ENCODE measurements at places on chromosomes 7 and 10.

- no peak for DNase-seq
These were observed 28.6 kb upstream of the NDST2 start for GRCh38 chr10:73840056-73840402.

DNA sequence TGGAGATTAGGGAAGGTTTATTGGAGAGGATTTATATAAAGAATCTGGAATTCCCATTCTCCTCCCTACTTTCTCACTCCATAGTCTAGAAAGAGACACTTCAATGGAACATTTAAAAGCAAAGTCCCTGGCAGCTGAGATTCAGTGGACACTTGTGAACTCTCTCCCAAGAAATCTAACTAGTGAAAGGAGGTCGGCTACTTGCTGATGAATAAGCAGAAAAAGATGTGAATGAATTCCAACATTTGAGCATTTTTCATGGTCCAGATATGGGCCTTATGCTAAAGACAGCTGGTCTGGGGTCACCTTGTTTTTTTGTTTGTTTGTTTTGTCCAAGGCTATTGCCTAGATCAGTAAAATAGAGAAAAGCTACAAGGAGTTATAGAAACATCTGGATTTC lies 141.1 kb upstream of the LRRTM3 start:
- DNase-seq, result no peak

- no peak for DNase-seq
These were observed 218.6 kb upstream of the SLC26A5 start for GRCh38 chr7:103664577-103664976.

DNA sequence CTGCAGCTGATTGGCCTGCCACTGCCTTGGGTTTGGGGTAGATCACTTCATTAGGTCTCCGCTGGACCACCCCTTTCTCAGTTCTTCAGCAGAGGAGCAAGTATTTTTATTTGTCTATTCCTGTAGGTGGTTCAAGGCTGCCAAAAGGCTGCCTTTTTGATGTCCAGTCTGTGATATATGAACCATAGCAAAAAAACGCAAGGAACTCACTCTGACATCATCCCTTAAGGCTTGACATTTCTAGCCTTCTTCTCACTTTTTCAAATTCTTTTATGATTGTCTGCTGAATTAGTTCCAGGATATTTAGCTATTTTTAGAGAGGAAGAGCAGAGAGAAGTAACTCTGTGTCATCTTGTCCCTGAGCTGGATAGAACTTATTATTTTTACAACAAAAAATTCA lies 269.2 kb downstream of the BAMBI start:
- no peak for DNase-seq

DNA sequence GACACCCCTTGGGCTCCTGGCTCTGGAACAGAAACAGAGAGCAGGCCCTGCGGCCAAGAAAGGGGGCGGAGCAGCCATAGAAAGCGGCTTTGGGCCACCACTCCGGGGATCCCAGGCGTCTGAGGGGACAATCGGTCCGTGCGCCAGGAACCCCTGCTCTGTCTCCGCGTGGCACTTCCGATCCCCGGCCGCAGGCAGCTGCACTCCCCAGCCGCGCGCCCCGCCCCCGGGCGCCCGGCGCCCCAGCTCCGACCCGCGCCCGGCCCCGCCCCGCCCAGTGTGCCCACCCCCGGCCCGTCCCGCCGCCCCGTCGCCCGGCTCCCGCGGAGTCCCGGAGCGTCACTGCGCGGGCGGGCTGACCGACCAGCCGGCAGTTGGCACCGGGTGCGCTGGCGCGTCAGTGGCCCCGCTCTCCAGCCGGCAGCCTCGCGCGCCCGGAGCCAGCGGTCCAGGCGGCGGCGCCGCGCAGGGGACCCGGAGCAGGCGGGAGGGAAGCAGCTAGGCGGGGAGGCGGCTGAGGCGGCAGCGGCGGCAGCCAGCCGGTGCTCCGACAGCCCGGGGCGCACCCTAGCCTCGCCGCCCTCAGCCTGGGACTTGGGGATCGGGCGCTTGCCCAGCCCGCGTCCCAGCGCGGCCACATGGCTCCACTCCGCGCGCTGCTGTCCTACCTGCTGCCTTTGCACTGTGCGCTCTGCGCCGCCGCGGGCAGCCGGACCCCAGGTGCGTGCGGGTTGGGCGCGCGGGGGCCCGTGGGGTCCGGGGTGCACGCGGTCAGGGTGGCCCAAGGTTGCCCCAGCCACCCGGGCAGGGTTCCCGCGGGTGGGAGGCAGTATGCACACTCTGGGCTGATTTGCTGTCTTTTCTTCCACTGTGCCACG lies at the start of gene ADAMTS14:
TSS of gene ADAMTS14 (plus strand) at position 342 of the 878 bp plus-strand sequence. CDS start at position 639, 297 bp downstream.
- DNase-seq, result no peak

DNA sequence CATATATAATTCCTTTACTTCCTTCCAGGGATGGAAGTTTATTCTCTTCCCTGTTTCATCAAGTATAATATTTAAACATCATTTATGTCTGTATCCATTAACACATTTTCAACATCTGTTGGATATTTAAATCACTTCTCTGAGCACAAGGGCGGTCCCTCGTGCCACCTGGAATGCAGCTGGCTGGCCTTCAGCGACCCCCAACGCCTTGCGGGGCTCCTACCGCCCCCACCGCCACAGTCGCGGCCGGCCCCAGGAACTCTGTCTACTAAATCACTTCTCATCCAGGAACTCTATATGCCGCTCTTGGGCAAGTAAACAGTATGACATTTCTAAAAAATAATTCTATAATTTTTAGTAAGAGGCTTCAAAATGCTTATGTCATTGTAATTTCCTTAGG lies 221.1 kb upstream of the PTN start:
- no peak for DNase-seq

- no peak for DNase-seq
These were observed 115.2 kb upstream of the GDF10 start for GRCh38 chr10:47184724-47185330.

- no peak for DNase-seq
These were observed 4.6 kb downstream of the REPIN1 start for GRCh38 chr7:150373049-150373801.

- DNase-seq, result no peak
These were observed 148.0 kb downstream of the TSPAN12 start for GRCh38 chr7:120709972-120710320.
